ENCODE measurements at places on chromosomes 1 and 21.

GRCh38 chr1:178337091-178337706, 159.6 kb downstream of the CLEC20A start:
- no peak for DNase-seq

- DNase-seq: no peak
These were observed 274.9 kb upstream of the ADGRL4 start for GRCh38 chr1:79281442-79281841.

DNA sequence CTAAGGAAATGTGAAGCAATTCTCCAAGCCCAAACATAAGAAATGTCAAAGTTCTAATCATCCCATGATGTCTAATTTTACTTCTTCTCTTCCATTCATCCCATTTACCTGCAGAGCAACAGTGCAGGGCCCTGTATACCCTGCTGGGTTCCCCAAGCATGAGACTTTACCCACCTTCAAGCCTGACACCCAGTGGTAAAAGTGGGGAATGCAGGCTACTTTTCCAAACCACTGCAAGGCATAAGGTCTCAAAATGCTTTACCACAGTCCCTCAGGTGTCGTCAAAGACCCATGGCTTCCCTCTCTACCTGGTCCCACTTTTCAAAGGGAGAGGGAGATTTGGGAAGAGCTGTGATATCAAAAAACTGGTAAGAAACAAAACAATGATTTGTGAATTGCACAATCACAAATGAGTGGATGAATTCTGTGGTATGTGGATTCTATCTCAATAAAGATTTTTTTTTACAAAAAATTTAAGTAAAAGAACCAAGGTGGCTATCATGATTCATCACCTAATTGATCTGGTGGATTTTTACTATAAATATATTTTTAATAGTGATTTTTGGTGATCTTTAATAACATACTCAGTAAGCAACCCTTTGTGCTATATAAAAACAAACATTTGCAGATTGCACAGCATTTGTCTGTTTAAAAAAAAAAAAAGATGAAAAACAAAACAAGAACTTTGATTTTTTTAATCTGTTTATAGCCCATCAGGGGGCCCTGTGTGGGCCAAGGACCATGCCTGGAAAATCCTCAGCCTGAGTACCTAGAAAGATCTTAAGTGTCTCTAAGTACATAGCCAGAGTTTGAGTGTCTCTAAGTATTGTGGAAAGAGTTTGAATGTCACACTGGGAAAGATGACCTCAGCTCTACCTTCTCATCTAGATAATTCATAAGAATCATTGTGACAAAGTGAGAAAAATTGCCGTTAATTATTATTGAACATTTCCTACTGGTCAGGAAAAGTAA, 73.1 kb upstream of the GJB5 start:
- DNase-seq: peak; percentile 3

GRCh38 chr1:242813490-242814091, 289.1 kb upstream of the PLD5 start:
- no peak for DNase-seq

Data from HAP-1 (cell line).